NCI-H774 (cell line): ENCODE measurements at places on chromosomes 2 and 18.

- DNase-seq, result no peak
Measured at GRCh38 chr2:159202568-159203071, 83.9 kb downstream of the WDSUB1 start.

GRCh38 chr2:237298151-237299118, 115.5 kb downstream of the COL6A3 start:
- no peak for DNase-seq

GRCh38 chr2:229164545-229165249, 106.4 kb downstream of the PID1 start:
- no peak for DNase-seq

GRCh38 chr2:194090251-194090905, 1566.6 kb upstream of the SLC39A10 start:
- DNase-seq, result no peak

- DNase-seq, result no peak
Measured at GRCh38 chr2:10091182-10091888, 11.1 kb upstream of the CYS1 start.

DNA sequence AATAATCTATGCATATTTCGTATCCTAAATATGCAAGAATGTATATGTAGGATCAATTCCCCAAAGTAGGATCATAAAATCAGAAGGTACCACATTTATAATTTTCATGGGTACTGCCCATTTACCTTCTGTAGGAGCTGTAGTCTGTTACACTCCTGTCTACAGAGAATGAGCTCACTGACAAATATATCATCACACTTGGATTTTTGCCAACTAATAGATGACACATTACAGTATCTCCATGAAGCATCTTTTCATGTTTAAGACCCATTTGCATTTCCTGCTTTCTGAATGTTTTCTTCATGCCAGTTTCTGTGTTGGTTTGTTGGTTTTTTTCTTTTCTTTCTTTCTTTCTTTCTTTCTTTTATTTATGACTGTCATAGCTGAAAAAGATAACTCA, 70.9 kb upstream of the EML6 start:
- DNase-seq, result no peak
